ENCODE measurements at places on chromosomes 4 and X.
A peak's percentile ranks its signal among the peaks of the same experiment; 100 is the strongest.

DNA sequence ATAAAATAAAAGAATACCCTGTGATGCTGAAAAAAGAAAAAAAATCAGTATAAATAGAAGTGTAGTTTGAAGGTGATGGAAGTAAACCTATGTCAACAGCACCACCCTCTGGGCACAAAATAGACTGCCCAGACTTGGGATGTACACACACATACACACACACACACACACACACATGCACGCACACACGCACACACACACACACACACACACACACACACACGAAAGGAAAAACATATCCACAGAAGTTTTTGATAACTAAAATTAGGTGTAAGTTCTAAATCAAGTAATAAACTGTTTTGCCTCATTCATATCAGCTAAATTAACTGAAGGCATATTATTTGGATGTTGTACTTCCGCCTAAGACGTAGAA lies 40.5 kb downstream of the ANXA5 start:
- peak; percentile 10 for DNase-seq

DNA sequence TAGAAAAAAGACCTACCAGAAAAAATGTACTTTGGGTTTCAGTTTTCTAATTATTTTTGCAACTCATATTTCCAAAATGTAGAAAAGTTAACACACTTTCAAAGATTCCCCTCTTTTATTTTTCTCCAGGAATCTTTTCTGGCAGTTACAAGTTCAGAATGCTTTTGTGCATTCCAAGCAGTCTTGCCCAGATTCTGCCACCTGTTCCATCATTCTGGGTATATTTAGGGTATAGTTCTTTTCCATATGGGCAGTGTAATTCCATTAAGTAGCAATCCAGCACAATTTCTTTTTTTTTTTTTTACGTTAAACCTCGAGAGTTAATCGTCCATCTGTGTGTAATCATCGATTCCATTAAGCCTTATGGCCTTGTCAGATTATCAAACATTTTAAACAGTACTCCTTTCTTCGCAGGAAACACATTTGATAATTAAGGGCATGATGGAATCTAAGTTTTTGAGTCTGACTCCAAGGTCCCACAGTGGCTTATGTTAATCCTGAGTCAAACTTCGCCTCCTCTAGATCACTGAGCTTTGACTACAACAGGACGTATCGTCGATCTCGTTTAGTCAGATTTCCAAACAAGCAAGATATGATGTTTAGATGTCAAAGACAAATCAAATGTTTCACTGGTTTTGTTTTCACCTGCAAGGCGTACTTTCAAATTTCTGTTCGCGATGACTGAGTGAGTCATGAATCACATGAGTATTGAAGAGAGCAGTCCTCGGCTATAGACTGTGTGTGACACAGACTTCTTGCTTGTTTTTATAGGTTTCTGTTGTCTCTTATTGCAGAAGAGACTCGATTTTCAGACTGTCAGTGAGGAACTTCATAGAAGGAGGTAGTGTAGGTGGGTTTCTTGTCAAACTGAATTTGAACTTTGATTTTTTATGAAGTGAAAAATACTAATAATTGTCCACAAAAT lies 118.9 kb upstream of the GK2 start:
- no peak for DNase-seq

DNA sequence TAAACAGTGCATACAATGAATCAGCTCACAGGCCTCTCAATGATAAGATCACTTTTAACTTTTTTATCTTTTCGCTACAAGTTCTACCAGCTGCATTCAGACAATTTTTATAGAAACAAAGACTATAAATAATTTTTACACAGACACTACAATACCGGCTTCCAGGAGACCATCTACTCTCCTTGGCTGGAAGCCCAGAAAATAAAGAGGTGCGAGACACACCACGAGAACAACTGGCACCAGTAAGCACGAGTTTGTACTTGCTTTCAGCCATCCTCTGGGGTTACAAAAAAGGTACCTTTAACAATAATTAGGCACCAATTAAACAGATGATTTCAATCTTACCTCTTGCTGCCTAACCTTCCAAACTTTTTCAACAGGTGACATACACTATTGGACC lies 11.2 kb upstream of the PRDX4 start:
- DNase-seq: no peak

DNA sequence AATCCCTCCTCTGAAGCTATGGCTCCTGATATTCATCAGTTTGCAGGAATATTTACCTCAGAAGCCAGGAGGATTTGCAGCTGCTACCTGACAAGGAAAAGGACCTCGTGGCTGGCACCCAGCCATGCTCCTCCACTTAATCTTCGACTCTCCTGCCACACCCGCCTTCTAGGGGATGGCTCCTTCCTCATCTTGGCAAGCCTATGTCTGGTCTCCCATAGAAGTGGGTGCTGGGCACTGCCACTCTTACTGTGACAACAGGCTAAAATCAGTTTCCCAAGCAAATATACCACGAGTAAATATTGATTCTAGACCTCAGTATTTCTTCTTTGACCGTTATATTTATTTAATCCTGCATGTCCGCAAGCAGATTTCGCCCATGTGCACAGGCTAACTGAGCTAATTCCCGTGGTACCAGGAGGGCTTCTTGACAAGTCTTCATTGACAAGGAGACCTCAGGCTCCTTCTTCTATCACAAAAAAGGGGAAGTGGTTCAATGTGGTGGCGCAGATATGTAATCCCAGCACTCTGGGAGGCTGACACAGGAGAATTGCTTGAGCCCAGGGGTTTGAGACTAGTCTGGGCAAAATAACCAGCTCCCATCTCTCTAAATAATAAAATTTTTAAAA lies 52.6 kb upstream of the DCTD start:
- no peak for DNase-seq

GRCh38 chr4:182569561-182569960 lies 326.4 kb downstream of the TENM3 start:
- DNase-seq: no peak

- no peak for DNase-seq
Observed at GRCh38 chr4:24770032-24770584, 25.3 kb upstream of the SOD3 start.

GRCh38 chr4:6206771-6207290 lies 6.5 kb upstream of the JAKMIP1 start:
- DNase-seq: no peak

GRCh38 chr4:158003212-158003611 lies 169.6 kb downstream of the GASK1B start:
- no peak for DNase-seq

DNA sequence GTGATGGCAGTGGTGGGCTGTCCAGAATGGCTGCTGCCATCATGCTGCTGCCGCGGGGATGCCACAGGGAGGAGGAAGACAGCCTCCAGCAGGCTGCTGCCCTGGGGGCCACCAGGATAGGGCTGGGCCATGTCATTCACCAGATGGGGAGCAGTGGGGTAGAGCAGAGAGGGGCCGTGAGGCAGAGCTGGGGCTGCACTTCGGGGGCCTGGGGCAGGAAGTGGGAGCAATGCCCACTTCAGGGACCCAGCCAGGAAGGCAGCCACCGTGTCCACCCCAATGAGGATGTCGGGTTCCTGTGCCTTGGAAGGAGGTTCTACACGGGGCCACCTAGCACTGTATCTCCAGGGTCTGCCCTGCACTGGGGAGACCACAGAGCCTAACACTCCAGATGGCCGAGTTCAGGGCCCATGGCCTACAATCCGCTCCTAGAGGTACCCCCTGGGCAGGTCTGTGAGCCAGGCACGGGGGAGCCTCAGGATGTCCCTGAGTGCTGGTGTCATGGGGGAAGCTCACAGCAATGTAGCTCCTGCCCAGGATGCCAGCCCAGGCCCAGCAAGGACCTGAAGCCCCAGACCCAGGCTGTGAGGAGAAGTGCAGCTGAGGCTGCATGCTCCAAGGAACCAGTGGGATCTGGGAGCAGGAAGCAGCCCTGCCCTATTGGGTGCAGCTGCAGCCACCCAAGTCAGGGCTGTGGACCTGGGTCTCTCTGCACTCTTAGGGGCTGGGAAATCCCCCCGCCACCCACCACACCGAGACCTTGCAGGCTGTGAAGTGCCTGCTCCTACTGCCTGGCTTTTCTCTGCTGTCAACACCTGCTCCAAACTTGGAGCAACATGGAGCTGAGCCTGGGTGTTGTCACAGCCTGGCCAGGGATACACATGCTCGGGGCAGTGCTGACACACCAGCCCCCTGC lies 140.3 kb downstream of the PDHA2 start:
- no peak for DNase-seq

GRCh38 chr4:10260777-10261176 lies 144.2 kb upstream of the WDR1 start:
- no peak for DNase-seq

- no peak for DNase-seq
Observed at GRCh38 chr4:8351931-8352367, 82.4 kb downstream of the HTRA3 start.

DNA sequence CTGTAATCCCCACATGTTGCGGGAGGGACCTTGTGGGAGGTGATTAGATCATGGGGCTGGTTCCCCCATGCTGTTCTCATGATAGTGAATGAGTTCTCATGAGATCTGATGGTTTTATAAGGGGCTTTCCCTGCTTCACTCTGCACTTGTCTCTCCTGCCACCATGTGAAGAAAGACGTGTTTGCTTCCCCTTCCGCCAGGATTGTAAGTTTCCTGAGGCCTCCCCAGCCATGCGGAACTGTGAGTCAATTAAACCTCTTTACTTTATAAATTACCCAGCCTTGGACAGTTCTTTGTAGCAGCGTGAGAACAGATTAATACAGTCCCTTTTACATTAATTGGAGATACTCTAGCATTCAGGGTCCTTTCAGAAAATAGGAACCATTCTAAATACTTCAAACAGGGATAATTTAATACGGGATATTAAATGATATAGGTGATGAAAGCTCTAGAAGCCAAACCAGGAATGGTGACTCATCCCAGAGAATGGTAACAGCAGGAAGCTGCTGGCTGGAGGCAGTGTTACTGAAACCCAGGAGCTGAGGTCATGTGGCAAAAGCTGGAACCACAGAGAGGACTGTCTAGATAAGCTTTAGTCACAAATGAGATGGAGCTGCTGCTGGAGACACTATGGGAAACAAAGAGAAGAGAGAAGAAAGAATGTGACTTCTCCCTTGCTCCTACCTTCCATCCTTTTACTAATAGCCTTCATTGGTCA lies 57.3 kb downstream of the GSTCD start:
- DNase-seq: no peak

GRCh38 chr4:136864604-136865185 lies 667.6 kb downstream of the PCDH18 start:
- peak; percentile 12 for DNase-seq

GRCh38 chrX:148416142-148416541 lies 84.3 kb upstream of the AFF2 start:
- no peak for DNase-seq

DNA sequence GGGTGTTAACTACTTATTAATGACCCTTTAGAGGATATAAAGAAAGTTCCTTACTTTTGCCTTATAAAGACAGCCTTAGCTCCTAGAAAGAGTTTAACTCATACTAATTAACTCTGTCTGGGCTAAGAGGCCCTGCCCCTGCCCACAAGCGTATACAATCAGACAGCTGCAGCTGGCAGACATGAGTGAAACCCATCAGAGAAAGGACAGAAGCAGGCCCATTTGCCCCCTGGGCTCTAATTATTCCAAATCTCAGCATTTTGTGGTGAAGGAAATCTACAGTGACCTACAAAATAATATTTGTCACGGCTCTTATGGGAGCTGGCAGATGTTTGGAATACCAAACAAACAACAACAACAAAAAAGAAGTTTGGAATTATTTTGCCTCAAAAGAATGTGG lies 71.8 kb downstream of the CHRDL1 start:
- no peak for DNase-seq

DNA sequence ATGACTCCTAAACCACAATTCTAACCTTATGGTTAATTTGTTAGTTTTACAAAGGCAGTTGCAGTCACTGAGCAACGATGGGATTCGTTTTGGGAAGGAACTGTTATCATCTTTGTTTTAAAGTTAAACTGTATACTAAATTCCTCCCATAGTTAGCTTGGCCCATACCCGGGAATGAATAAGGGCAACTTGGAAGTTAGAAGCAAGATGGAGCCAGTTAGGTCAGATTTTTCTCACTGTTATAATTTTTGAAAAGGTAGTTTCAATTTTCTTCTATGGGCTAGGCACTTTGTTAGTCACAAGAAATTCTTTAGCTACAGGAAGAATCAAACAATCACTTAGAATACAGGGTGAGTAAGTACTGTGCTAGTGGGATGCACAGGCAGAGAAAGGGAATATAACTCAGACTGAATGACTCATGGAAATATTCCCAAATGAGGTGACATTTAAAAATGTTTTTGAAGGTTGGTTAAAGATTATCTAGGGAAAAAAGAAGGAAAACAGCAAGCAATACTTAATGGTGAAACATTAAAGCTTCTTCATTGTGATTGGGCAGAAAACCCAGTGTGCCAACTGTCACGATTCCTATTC lies 153.6 kb downstream of the MAGEB17 start:
- DNase-seq: no peak

DNA sequence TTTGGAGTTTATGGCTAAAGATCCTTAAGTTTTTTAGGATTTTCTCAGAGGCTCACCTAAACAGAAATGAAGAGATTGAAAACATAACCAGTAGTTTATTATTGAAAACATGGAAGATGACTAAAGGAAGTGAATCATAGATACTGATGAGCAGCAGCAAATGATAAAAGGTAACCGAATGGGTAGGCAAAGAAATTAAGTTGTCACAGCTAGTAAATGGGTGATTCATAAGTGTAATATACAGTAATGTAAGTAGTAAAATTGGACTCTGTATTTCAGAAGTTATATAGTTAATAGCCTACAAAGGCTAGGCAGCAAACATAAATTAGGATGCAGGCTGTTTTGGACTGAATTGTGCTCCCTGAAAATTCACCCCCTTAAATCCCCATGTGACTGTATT lies 59.0 kb upstream of the ADGRA3 start:
- no peak for DNase-seq

GRCh38 chr4:81225252-81225651 lies 10.2 kb upstream of the PRKG2 start:
- no peak for DNase-seq

- no peak for DNase-seq
Observed at GRCh38 chr4:101885574-101885973, 95.0 kb downstream of the BANK1 start.

DNA sequence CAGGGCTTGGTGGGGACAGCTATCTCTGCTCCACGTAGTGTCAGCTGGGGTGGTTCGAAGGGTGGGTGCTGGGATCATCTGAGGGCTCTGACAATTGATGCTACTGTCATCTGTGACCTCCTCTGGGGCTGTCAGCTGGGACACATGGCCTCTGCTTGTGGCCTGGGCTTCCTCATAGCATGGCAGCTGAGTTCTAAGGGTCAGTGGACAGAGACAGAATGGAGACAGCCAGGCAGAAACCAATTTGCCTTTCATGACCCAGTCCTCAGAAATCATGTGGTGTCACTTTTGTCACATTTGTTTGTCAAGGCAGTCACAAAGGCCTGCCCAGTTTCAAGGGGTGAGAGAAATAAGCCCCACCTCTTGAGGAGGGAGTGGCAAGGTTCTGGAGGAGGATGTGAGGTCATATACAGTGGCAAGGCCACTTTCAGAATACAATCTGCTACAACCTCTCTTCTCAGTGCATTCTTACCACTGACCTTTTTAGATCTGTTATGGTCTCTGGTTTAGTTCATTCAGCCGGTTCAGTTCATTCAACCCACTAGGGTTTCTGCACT lies 103.6 kb upstream of the BCOR start:
- no peak for DNase-seq

- no peak for DNase-seq
Observed at GRCh38 chr4:78756776-78757175, 19.4 kb upstream of the BMP2K start.
